ENCODE measurements at places on chromosomes 2 and 18.

DNA sequence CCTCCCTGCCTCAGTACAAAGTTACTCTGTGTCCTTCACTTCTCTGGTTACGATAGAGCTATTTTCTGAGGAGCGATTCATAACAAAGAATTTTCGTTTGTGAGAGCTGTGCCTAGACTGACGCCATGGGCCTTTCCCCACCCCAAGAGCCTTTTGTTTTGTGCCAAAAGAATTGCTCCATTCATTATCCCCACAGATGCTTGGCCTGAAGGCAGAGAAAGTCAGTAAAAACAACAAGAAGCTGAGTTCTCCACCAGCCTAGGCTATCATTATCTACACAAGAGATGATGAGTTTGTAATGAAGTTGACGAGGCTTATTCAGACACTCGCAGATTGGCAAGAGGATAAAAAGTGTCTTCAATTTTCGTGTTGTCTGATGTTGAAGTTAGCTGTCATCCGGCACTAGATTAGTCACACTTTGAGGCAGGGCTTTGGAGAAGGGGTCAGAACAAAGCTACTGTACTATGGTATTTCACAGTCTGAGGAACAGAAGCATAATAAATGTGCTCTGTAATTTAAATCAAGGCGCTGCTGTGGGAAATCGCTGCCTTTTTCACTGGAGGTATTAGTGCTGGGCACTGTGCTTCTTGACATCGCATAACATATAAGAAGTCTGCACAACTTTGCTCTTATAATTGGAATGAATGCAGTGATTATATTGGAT, 278.4 kb upstream of the FIGN start:
- DNase-seq: no peak

- DNase-seq: no peak
Measured at GRCh38 chr2:230564805-230565779, 147.6 kb upstream of the CAB39 start.

- no peak for DNase-seq
Measured at GRCh38 chr2:240425236-240425615, 10.2 kb upstream of the GPC1 start.

GRCh38 chr2:174399171-174399570, 3.6 kb downstream of the SCRN3 start:
- no peak for DNase-seq

GRCh38 chr2:47056868-47057686, 98.0 kb downstream of the STPG4 start:
- no peak for DNase-seq

DNA sequence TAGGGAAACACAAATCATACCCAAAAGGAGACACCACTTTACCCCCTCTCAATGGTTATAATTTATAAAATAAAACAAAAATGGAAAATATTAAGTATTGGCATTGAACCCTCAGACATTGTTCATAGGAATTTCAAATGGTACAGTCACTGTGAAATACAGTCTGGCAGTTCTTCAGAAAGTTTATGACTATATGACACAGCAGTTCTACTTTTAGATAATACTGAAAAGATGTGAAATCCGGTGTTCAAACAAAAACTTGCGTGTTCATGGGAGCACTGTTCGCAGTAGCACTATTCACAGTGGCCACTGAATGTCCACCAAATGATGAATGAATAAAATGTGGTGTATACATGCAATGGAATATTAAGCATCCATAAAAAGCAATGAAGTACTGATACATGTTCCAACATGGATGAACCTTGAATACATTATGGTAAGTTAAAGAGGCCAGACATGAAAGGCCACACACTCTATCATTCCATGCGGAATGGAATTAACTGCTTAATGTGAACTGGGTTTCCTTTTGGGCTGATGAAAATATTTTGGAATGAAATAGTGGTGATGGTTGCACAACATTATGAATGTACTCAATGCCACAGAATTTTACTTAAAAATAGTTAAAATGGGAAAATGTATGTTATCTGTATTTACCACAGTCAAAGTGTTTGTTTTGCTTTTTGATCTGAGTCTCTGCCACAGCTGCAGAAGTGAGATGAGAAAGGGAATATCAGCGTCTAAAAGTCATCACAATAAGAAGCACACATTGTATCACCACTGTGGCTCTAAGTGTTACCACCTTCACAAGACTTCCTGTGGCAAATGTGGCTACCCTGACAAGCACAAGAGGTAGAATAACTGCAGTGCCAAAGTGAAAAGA, 864.6 kb downstream of the SUCLG1 start:
- DNase-seq: no peak

- DNase-seq: no peak
Measured at GRCh38 chr2:176565641-176566323, 296.5 kb downstream of the MTX2 start.

GRCh38 chr2:86227685-86228084, 28.4 kb downstream of the MRPL35 start:
- no peak for DNase-seq

DNA sequence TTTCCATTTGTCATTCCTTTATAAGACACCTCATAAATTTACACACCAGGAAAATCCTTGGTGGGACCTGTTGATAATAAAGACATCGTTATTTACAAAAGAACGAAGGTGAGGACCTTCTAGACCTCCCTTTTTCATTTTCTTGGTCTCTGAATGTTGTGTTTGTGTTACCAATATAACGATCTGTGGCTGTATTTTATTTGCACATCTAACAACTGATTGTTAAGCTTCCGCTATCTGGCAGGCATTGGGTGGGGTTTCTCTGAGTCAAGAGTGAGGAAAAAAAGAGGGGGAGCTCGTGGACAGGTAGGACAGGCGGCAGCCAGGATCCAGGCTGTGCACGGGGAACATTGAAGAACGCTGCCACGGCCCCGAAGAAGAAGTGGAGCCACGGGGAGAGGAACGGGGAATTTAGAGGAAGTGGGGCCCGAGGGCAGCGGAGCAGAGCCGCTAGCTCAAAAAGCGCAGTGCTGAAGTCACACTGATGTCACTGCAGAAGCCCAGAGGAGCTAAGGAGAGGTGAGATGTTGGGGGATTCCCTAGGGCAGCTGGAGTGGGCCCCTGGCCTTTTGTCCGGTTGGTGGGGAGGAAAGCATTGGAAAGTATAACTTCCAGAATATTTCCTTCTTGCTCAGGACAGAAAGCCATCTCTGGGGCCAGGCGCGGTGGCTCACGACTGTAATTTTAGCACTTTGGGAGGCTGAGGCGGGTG, 20.9 kb upstream of the DNMT3A start:
- DNase-seq: no peak

DNA sequence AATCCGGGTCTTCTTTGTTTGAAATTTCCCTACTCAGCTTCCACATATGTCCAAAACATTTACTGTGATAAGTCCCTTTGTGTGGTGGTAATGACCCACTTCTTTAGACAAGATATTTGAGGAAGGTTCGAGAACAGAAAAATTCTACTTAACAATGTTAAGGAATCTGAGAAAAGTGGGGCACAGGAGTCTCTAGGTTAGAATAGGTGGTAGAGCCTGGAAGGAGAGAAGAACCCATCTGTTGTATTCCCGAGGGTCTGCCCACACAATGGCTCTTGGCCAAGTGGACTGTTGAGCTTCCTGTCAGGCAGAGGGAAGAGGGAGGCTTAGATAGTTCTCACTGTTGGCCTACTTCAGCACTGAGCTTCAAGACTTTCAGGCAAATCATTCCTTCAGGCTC, 4.3 kb downstream of the IGFBP2 start:
- DNase-seq: no peak

GRCh38 chr2:213157242-213157641, 5.8 kb upstream of the IKZF2 start:
- DNase-seq: no peak

- no peak for DNase-seq
Measured at GRCh38 chr2:171390941-171391516, 42.8 kb downstream of the METTL8 start.

GRCh38 chr18:59737776-59738300, 40.6 kb upstream of the CCBE1 start:
- no peak for DNase-seq

- DNase-seq: no peak
Measured at GRCh38 chr2:61898810-61899209, 6.7 kb upstream of the COMMD1 start.

DNA sequence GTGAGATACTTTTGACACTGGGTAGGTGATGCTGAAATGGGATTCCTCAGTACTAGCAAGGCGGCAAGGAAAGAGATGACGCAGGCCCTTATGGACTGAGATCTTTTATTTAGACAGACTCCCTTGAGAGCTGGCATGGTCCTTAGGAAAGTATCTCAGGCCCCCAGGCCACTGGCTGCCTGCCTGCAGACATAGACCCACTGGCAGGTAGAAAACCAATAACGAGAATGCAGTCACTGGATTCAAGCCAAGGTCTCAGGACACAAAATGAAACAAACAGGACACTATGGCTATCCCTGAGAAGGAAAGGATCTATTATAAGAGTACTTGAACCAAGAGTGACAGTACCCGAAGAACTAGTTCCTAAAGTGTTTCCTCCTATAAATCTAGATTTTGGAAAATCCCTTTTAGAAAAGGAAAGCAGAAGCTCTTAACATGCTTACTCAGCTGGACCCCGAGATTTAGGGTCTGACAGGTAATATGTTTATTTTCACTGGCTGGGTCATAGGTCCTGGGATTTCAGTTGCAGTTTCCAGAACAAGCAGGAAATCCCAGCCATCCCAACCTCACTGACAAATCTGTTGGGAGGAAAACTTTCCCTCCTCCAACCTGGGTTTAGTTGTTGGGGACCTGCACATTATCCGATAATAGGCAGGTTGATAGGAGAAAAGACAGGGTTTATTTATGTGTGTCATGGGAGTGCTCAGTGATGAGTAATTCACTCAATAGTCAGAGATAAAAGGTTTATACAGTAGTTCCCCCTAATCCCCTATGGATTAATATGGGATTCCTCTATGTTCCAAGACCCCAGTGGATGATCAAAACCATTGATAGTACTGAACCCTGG, 44.5 kb downstream of the COMMD1 start:
- DNase-seq: no peak

- no peak for DNase-seq
Measured at GRCh38 chr2:80057956-80058355, 246.6 kb downstream of the LRRTM1 start.

- no peak for DNase-seq
Measured at GRCh38 chr2:23549821-23550530, 165.0 kb downstream of the KLHL29 start.

DNA sequence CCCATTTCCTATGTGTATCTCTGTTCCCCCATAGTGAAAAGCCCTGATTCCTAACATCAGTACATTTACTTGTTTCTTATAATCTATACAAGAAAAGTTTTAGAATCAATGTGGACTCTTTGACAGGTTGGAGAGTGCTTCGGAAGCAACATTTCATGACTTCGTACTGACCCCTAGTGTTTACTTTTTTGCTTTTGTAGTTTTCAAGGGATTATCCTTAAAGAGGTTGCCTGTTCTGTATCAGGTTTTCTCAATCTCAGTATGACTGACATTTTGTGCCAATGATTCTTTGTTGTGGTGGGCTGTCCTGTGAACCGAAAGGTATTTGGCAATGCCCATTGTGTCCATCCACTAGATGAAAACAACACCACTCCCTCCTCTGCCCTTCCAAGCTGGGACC, 43.3 kb upstream of the SERPINB2 start:
- no peak for DNase-seq
